ENCODE measurements at places on chromosomes 7 and 10.

DNA sequence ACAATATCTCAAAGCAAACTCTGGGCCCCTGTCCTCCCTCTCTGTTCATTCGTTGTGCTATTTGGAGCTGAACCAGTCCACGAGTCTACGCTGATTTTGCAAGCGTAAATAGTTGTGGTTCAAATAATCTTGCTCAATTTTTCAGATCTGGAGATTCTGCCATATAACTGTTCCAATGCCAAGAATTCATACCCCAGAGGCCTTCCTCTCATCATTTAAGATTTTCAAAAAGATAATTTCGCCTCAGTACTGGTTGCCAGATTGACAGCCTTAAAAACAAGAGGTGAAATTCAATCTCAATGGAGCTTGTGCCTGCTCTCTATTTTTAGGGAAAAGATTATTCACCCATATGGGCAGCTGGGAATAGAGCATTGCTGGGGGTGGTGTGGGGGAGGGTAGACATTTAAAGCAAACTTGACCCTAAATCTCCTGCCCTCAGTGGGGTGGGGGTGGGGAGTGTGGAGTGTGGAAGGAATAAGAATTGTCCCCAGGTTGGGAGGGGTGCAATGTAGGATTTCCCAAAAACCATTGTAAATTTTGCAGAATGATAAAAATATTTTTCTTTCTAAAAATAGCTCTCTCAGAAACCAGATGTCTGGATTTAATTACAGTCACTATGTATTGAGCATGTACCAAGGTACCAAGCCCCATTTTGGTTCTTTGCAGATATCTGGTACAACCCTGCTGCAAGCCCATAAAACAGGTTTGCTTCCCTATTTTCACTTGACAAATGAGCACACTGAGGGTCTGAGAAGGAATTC, 104.7 kb upstream of the EEPD1 start:
- no peak for DNase-seq

DNA sequence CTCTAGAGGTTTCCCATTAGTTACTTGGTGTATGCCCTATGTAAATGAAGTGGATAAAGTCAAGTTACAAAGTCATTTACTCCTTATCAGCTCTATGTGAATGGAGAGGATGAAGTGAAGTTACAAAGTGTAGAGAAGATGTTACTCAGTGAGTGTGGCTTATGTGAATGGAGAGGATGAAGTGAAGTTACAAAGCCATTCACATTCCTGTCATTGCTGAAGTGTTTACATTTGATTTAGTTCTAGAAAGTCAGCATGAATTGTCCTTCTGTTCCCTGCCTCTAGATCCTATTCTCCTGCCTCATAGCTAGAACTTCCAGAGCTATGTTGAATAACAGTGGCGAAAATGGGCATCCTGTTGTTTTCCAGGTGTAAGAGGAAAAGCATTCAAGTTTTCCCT, 880.1 kb downstream of the DNAJB9 start:
- DNase-seq: no peak

DNA sequence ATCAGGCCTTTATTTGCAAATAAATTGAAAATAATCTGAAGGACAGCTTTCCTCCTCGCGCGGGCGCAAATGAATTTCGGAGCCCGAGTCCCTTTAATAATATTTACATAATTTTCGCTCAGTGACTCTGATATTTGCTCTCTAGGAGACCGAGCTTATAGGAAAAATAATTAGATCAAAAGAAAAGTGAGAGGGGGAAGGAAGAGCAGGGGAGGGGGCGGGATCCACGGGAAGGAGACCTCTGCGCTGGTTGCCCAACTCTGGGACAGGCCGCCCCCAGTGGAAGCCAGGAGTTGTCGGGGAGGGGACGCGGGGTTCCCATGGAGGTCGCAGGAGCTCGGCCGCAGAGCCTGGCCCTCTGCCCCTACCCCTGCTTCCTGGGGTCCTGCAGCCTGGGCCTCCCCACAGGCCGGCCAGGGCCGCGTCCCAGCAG, 5.8 kb downstream of the UNCX start:
- DNase-seq: no peak

- DNase-seq: no peak
Observed at GRCh38 chr10:6068422-6068821, 6.3 kb upstream of the IL2RA start.

DNA sequence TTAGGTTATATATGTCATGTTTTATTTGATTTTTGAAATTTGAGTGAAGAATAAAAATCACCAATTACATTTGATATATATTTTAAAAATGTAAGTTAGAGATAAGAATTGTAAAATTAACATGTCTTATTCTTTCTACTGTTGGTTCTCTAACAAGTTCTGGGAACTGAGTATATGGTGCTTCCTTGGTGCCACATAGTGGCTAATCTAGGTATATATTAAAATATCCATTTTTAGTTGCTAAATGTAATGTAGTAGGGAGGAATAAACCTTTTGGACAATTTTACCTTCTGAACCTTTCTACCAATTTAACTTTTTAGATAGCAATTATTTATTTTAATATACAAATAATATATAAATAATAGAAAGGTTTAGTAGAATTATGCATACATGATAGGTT, 17.5 kb downstream of the CFAP69 start:
- no peak for DNase-seq

DNA sequence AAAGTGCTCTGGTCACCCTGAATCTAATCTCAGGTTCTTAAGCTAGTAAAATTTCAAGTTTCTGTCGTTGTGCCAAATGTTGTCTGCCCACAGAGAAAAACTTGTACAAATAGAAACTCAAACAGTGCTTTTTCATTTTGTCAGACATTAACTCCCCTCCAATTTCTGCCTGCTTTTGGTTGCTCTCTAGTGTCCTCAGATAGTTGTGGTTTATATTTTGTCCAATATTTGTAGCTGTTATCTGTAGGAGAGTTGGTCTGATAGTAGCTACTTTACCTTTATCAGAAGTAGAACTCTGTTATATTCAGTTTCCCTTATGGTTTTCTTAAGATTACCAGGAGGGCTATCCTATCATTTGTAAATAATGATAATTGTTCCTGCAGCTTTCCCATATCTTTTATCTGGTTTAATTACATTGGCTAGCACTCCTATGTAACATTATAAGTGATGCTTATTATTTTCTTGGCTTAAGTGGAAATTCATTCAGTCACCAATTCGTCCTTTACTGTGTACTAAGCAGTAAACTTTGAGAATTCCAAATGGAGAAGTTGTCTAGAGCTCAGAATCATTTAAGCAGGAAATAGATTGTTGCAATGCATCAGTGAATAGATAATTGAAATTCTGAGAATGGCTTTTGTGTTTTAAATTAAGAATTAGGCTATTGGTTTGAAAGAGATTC, 91.0 kb downstream of the ANKIB1 start:
- DNase-seq: no peak

- DNase-seq: no peak
Observed at GRCh38 chr10:72697716-72698115, 5.8 kb downstream of the MCU start.

DNA sequence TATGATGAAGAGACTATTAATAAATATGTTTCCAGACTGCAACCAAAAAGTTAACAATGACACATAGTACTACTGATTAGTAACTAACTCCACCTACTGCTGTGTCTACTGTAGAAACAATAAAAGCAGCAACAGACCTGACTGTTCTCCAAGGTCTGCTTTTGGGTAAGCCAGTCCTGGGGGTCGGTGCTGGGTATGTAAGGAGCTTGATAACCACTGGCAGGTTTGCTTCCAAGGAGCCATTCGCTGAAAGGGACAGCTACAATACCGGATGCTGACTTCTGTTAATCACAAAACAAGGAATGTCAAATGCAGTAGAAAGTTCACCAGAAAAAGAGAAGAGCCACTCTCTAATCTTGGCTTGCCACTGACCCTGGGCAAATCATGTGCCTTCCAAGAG, 17.7 kb downstream of the NCOA4 start:
- DNase-seq: no peak

DNA sequence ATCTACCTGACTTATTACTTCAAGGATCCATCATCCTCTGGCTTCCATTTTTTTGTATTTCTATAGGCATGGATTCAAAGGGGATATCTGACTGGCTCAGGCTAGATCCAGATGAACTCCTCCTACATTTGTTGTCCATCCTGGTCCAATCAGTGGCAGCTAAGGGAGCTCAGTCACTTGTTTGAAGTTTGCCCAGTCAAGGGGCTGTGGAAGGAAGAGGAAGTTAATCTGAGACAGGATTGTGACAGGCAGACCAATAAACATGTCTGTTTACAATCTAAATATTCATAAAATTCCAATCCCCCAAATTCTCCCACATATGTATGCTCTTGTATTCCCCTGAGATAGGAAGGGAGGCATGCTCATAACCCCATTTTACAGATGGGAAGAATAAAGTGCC, 48.7 kb downstream of the CAV1 start:
- no peak for DNase-seq

DNA sequence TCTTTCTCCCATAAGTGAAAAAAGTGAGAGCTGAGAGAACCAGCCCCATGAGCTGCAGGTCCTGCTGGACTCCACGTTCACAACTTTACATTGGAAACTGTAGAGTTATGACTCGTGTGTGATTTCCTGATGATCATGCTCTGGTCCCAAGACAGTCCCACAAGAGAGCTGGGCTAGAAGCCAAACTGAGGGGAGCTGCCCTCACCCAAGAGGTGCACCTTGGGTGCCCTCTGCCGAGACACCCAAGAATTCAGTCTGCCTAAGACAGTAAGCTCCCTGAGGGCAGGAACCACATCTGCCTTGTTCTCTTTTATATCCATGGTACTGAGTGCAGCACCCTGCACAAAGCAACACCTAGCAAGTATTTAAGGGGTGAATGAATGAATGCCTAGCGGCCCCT, 112.8 kb upstream of the SFMBT2 start:
- no peak for DNase-seq

Measured in stimulated activated naive CD8-positive, alpha-beta T cell treated with anti-CD3 and anti-CD28 coated beads, Interleukin-15, amount 100 ng/mL, for 72 hours (primary cell).